ENCODE measurements at places on chromosomes 7 and 10. TPM values are rescaled to one million over a fixed set of nuclear protein-coding genes. Genes with fewer than 3 reads are reported as not detected.

PHKG1 gene
- total RNA-seq, result 16.7 TPM

- H3K27me3 ChIP-seq, result no peaks in the 10 kb centered on the region
- no peak overlapping the region for H3K4me3 ChIP-seq
- DNase-seq, result no peak
- H3K36me3 ChIP-seq, result no peaks in the 10 kb centered on the region
These were observed 62.6 kb downstream of the ELFN1 start for GRCh38 chr7:1732645-1733044.

SOSTDC1 gene
- total RNA-seq, result 0.56 TPM

DNA sequence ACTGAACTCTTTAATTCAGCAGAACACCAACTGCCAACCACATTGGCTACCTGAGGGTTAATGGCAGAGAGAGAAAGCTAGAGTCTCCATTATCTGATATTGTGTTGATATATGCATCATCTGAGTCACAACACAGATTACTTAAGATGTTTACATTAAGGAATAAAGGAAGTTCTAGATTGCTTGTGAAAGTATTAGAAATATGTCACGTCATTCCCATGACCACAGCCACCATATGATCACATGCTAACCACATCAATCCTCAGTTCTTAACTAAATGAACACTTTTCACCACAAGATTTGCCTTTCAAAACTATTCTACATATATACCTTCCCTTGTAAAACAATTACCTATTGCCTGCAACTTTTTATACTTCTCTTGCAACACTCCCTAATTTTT lies 337.9 kb downstream of the FGFR2 start:
- H3K4me1 ChIP-seq, result no peaks in the 10 kb centered on the region
- H3K36me3 ChIP-seq, result no peaks in the 10 kb centered on the region
- no peak overlapping the region for H3K27ac ChIP-seq
- no peak overlapping the region for H3K4me3 ChIP-seq

TRPV5 gene
- total RNA-seq, result not detected

DNA sequence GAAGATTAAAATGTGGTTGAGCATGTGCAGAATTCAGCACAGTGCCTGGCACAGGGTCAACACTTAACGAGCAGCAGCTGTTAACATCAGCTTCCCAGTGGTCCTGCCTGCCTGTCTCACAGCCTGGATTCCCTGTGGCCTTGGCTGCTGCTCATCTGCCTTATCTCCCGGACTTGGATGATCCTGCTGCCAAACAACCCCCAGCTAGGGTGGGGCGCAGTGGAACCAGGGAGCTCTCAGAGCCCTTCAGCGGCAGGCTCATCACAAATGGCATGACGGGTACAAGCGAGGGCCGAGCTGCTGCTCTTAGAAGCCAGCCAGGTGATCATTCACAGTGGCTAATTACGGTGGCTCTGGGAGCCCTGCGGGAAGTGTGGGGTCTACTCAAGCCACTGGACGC lies 13.0 kb upstream of the SMARCD3 start:
- H3K36me3 ChIP-seq, result no peaks in the 10 kb centered on the region
- H3K4me1 ChIP-seq, result no peaks in the 10 kb centered on the region

GRCh38 chr10:77176232-77176631 lies 461.4 kb downstream of the KCNMA1 start:
- H3K4me3 ChIP-seq, result no peak overlapping the region
- H3K4me1 ChIP-seq, result no peaks in the 10 kb centered on the region
- DNase-seq, result no peak
- H3K27me3 ChIP-seq, result no peaks in the 10 kb centered on the region
- no peaks in the 10 kb centered on the region for H3K36me3 ChIP-seq

MEOX2 gene
- 11.0 TPM for total RNA-seq

- no peak for DNase-seq
- H3K27ac ChIP-seq, result no peak overlapping the region
- H3K27me3 ChIP-seq, result no peaks in the 10 kb centered on the region
- no peaks in the 10 kb centered on the region for H3K36me3 ChIP-seq
- H3K4me3 ChIP-seq, result no peak overlapping the region
These were observed 233.6 kb upstream of the BMPER start for GRCh38 chr7:33671531-33672262.

DNA sequence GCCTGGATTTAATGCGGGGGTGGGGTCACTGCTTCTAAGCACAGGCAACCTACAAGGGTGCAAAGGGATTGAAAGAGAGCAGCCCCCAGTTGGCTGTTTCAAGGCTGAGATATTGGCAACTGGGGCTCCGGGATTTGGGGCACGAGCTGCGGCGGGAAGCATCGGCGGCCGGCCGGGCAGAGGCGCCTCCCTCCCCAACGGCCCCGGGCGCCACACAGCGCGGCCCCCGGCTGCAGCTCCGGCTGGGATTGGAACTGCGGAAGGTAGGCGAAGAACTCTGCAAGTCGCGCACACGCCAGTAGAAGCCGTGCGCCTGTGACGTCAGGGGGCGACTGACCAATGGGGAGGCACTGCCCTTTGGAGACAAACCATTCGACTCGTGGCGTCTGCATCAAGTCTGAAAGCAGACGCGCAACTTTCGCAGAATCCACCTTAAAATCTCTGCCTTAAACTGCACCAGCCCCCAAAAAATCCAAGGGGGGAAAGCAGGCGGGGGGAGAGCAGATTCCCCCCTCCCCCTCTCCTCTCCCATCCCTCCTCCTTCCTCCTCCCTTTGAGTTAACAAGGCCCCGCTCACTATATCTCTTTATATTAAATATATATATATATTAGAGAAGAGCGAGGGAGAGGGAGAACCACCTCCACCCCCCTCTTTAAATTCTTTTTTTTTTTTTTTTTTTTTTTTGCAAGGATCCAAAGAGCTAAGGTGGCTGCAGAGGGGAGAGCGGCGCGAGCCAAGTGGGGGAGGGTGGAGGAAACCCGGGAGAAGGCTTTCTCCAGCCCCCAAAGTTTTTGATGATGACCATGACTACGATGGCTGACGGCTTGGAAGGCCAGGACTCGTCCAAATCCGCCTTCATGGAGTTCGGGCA lies at the start of gene DLX6:
Gene DLX6 (plus strand): TSS at position 371 of the 872 bp plus-strand sequence. CDS start 425 bp downstream, at position 796.
- H3K27me3 ChIP-seq, result peaks cover 90% of the 10 kb centered on the region
- no peak within 1 kb of the TSS for H3K27ac ChIP-seq
- no peaks in the 10 kb centered on the region for H3K36me3 ChIP-seq

GRCh38 chr7:147774461-147774860 lies 816.1 kb upstream of the C7orf33 start:
- H3K36me3 ChIP-seq, result no peaks in the 10 kb centered on the region
- no peak overlapping the region for H3K4me3 ChIP-seq
- H3K27ac ChIP-seq, result no peak overlapping the region
- no peak for DNase-seq

GPR146 gene
- total RNA-seq, result 21.9 TPM

DNA sequence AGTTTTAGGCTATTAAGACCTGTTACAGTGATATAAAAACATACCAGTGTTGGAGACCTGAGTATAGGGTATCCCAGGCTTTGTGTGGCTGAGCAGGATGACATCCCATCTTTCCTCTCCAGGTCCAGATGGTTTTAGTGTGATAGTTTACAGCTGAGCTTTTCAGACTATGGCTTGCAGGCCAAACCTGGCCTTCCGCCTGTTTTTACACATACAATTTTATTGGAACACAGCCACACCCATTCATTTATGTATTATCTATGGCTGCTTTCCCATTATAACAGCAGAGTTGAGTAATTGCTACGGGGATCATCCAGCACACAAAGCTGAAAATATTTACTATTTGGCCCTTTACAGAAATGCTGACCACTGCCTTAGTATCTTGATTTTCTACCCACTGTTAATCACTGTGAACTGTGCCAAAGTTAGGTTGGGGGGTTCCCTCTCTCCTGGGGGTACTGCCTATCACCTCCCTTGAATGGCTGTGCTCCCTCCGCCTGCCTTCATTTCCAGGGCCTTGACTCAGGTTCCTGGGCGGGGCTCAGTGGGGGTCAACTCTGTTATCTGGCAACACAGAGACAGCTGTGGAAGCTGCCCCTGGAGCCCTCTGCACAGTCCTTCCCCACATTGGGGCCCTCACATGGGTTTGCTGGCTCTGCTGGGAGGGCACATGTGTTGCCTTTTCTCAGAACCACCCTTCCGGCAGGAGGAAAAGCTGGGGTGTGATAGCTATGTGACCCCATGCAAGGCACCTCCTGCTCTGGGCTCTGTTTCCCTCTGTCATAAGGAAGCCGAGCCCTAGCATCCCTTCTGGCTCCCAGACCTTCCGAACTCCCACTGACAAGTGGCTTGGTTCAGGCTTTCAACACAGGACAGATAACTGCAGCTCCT lies 40.3 kb upstream of the SH2D4B start:
- H3K4me1 ChIP-seq, result peaks cover 92% of the 10 kb centered on the region
- no peaks in the 10 kb centered on the region for H3K36me3 ChIP-seq
- peak overlapping the region; percentile 69 for H3K27ac ChIP-seq
- no peak overlapping the region for H3K4me3 ChIP-seq

- H3K27me3 ChIP-seq, result no peaks in the 10 kb centered on the region
- H3K27ac ChIP-seq, result no peak overlapping the region
- no peaks in the 10 kb centered on the region for H3K36me3 ChIP-seq
- no peak overlapping the region for H3K4me3 ChIP-seq
- DNase-seq, result no peak
These were observed 66.5 kb upstream of the ADRB1 start for GRCh38 chr10:113977174-113977573.

DNA sequence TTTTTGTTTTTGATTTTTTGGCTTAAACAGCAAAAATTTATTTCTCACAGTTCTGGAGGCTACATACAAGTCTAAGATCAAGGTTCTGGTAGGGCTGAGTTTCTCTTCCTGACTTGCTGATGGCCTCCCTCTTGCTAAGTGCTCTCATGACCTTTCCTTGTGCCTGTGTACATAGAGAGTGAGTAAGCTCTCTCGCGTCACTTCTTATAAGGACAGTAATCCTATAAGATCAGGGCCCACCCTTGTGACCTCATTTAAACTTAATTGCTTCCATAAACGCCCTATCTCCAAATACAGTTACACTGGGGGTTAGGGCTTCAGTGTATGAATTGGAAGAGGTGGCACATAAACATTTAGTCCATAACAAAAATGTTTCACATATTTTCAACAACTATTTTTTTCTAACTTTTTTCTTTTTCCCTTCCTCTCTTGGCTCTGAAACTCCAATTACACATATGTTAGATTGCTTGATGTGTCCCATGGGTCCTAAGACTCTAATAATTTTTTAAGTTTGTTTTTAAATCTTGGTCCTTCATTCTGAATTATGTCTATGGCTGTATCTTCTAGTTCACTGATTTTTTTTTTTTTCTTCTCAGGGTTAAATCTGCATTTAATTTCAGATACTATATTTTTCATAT lies 149.8 kb downstream of the HBP1 start:
- peaks cover 9% of the 10 kb centered on the region for H3K4me1 ChIP-seq
- DNase-seq, result no peak
- H3K36me3 ChIP-seq, result peaks cover 14% of the 10 kb centered on the region

- DNase-seq, result no peak
- no peak overlapping the region for H3K27ac ChIP-seq
- no peaks in the 10 kb centered on the region for H3K36me3 ChIP-seq
These were observed 102.2 kb upstream of the VIPR2 start for GRCh38 chr7:159246702-159247480.

DNA sequence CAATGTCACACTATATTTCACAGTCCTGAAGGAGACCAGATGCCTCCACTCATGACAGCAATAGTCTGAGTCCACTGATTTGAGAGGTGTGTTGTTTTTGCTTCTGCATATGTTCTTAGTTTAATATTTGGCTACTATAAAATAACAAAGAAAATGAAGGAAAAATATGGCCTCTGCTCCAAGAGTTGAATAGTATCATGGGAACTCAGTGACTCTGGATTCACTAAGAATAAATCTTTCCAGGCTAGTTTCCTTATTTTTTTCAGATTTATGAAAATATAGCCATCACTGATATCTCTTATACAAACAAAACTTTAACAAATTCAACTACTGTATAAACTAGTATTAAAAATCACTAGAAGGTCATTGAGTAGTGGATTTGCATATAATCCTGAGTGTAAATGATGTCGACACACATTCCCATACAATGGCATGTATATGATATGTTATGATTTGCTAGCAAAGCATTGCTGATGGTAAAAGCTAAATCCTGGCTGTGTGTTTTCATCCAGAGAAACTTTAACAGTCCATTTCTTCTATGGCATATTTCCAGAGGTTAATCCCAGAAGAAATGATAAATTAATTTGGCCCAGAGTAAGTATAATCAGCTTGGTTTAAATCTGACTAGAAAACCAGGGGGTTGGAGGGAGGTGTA lies 66.0 kb upstream of the VIPR2 start:
- DNase-seq, result no peak
- H3K27ac ChIP-seq, result no peak overlapping the region
- H3K36me3 ChIP-seq, result no peaks in the 10 kb centered on the region
- H3K4me3 ChIP-seq, result no peak overlapping the region

PRSS2 gene
- total RNA-seq, result 5.6 TPM

PMPCB gene
- total RNA-seq, result 72.5 TPM

- no peaks in the 10 kb centered on the region for H3K36me3 ChIP-seq
These were observed 479.7 kb downstream of the RPS24 start for GRCh38 chr10:78513330-78513729.

BET1 gene
- 8.1 TPM for total RNA-seq

- DNase-seq, result peak; percentile 71
- H3K36me3 ChIP-seq, result no peaks in the 10 kb centered on the region
- peaks cover 78% of the 10 kb centered on the region for H3K4me1 ChIP-seq
- H3K4me3 ChIP-seq, result no peak overlapping the region
- no peaks in the 10 kb centered on the region for H3K27me3 ChIP-seq
These were observed 26.7 kb downstream of the SVIL start for GRCh38 chr10:29608062-29608461.

- no peak overlapping the region for H3K4me3 ChIP-seq
- no peak overlapping the region for H3K27ac ChIP-seq
- H3K4me1 ChIP-seq, result no peaks in the 10 kb centered on the region
These were observed 21.2 kb upstream of the MYO3A start for GRCh38 chr10:25912866-25913265.

DNA sequence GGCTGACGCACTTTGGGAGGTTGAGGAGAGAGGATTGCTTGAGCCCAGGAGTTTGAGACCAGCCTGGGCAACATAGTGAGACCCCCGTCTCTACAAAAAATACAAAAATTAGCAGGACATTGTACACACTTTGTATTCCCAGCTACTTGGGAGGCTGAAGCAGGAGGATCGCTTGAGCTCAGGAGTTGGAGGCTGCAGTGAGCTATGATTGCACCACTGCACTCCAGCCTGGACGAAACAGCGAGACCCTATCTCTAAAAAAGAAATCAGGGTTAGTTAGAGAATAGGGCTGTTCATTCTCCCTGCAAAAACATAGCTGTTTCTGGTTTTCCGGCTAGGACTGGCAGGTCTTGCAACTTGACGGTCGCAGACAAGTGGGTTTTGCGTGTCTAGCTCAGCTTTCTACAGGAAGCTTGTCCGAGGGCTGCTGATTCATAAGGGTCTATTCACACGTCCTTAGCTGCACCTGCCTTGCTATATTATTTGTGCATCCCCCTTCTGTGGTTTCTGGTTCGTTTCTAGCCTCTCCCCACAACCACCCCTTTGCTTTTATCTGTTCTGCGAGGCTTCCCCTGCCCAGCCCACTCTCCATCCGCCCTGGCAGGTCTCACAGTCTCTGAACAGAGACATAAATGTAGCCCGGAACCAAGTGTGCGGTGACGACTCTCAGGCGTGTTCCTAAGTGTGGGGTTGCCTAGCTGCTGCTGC lies 10.7 kb downstream of the AMZ1 start:
- no peak overlapping the region for H3K4me3 ChIP-seq
- no peaks in the 10 kb centered on the region for H3K36me3 ChIP-seq
- no peak overlapping the region for H3K27ac ChIP-seq
- no peaks in the 10 kb centered on the region for H3K4me1 ChIP-seq

- H3K4me1 ChIP-seq, result peaks cover 91% of the 10 kb centered on the region
- H3K27me3 ChIP-seq, result no peaks in the 10 kb centered on the region
- H3K27ac ChIP-seq, result peak overlapping the region; percentile 33
- no peaks in the 10 kb centered on the region for H3K36me3 ChIP-seq
These were observed 19.5 kb downstream of the NRP1 start for GRCh38 chr10:33314811-33315561.

GRCh38 chr7:50396856-50397255 lies 53.3 kb downstream of the FIGNL1 start:
- peaks cover 32% of the 10 kb centered on the region for H3K27me3 ChIP-seq
- DNase-seq, result no peak
- no peak overlapping the region for H3K27ac ChIP-seq
- H3K4me1 ChIP-seq, result no peaks in the 10 kb centered on the region
